ENCODE measurements at places on chromosomes 1 and 21.
A peak's percentile ranks its signal among the peaks of the same experiment; 100 is the strongest.

- DNase-seq: no peak
Observed at GRCh38 chr1:24472527-24473251, 29.9 kb upstream of the RCAN3 start.

- DNase-seq: no peak
Observed at GRCh38 chr1:159932296-159933285, 7.3 kb upstream of the TAGLN2 start.

DNA sequence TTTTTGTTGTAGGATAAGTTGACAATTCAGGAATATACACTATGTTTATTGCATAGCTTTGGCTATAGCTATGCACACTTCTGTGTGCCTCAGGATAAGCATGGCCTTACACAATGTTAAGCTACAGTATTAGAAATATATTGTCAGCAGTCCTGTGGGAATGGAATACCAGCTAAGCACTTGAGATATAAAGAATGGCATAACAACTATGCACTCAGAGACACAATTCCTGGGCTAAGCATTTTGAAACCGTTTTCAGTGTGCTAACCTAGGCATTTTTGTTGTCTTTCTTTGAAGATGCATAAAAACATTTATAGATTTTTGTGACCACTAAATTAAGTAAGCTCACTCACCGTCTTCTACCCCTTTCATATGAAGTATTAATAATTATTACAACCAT, 46.8 kb downstream of the TMPRSS15 start:
- DNase-seq: no peak

DNA sequence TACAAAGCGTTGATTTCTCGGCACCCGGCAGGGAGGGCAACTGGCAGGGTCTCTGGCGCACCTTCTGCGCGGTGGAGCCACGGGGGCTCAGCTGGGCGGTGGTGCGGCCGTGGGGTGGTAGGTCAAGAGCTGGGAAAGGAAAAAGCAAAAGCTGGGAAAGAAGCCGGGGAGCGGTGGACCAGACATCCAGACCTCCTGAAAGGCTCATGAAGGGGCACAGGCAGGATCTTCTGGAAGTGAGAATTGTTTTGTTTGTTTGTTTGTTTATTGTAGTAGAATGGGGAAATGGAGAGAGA, 7.2 kb upstream of the RNU1-1 start:
- no peak for DNase-seq

DNA sequence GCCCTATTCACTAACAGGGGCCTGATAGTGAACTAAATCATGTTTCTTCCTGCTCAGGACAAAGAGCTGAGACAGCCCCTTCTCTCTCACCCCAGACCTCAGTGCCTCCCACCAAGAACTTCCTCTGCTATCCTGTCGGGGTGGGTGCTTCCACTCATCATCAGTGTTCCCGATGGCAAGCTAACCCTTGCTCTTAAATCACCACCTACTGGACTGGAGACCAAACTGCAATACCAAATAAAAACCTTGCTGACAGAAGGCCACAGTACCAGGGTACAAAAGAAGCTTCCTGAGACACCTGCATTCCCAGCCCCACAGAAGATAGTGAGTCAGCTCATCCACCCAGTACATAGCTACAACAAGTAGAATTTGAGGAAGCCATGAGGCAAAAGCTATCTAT, 799.5 kb downstream of the LTN1 start:
- no peak for DNase-seq

DNA sequence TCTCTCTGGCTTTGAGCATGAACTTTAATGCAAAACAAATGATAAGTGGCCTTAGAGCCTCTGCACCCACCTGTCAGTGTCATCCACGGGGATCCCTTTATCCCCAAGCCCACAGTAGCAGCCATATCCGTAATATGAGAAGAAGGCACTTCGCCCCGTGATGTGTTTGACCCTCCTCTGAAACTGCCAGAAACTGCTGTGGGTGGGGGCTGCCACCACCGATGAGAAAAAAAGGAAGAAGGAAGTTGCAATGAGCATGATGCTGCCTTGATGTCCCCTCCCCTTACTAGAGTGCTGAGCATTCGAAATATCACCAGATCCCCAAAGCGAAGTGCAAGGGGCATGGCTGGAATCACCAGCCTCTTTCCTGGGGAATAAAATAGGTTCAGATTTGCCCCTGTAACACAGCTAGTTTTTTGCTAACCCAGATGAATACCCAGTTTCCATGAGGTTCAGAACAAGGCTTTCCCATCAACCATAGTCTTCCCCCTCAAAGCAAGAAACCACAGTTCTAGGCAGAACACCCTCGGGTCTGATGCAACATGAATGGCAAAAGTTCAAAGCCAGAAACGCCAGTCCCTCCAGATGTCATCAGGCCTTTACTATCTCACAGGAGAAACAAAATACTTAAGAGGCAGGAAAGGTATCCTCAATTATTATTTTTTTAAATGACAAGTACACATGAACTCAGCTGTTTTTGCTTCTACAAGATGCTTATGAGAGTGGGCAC, 10.8 kb upstream of the UBXN10 start:
- peak; percentile 27 for DNase-seq

DNA sequence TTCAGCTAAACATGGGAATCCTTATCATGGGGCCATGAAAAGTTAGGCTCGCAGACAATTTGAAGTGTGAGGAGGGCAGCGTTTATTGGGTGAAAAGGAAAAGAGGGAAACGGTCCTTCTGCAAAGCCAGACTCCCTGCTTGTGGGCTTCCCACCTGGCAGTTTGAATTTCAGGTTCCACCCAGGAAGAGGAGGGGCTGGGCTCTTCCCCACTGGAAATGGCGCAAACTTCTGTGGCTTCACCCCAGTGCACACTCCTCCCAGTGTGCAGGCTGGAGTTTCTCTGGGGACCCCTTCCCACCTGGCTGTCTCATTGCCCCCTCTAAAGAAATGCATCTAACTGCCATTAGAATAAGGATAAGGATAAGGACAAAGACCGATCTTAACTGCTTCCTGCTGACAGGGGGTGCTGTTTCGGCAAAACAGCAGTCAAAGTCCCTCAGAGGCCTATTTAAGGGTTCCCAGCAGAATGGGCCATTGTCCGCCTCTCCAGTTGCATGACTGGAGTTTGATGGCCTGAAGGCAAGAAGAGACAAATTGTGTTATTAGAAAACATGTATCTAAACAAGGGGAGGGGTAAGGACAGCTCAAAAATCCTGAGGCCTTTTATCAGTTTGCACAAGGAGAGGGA, 20.4 kb downstream of the AIM2 start:
- no peak for DNase-seq

DNA sequence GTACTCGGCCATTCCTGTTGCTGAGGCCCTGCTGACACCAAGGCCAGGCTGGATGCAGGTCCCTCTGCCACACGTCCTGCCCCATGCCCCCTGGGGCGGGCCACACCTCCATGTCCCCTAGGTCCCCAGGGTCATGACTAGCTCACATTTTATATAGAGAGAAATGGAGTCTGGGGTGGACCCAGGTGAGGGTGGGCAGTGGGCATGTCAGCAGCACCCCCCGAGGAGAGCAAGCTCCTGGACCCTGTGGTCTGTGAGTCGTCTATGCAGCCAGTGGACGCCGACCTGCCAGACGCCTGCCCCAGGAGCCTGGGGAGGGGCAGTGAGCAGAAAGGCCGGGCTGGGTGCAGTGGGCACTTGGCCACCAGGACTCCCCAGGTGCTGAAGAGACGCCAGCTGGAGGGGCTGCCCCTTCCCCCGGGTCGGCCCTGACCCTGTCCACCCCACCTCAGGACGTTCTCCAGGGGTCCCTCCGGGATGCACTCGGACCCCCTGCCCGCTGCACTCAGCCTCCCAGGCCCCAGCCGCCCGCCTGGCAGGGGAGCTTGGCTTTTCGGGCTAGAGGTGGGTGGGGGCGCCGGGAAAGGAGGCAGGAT, 15.9 kb downstream of the SAMD11 start:
- DNase-seq: no peak

- DNase-seq: no peak
Observed at GRCh38 chr1:243253926-243254232, 1.2 kb downstream of the CEP170 start.

DNA sequence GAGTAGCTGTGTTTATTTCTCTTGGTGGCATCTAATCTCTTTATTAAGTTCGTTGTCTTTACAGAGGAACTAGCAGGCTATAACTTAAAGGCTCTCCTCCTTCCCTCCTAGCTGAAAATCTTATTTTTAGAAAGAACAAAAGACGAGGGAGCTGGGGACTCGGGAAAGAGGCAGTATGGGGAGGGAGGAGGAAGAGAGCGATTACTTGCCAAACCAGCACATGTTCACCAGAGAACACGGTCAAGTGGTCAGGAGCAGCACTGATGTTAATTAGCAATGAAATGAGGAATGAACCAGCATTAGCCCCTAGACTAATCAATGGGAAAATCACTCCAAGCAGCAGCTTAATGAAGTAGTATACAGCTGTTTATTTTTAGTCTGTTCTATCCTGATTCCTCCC, 171.3 kb upstream of the ESRRG start:
- no peak for DNase-seq

GRCh38 chr1:51088474-51088873, 13.6 kb upstream of the C1orf185 start:
- no peak for DNase-seq

DNA sequence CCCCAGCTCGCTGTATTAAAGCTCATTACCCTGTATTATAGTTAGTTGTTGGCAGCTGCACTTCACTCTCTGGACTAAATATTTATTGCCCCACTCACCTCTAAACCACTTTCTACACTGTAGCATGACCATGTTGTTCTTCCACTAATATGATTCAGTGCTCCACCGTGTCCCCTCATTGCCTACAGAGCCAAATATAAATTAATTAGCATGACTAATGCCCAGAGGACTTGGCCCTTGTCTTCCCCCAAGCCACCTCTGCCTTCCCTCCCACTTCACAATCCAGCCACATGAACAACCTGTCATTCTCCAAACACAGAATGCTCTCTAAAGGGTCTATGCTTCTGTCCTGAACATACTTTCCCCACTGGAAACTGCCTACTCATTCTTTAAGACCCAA, 276.5 kb downstream of the PLPP3 start:
- peak; percentile 10 for DNase-seq

- no peak for DNase-seq
Observed at GRCh38 chr1:5576673-5577065, 415.6 kb downstream of the NPHP4 start.

DNA sequence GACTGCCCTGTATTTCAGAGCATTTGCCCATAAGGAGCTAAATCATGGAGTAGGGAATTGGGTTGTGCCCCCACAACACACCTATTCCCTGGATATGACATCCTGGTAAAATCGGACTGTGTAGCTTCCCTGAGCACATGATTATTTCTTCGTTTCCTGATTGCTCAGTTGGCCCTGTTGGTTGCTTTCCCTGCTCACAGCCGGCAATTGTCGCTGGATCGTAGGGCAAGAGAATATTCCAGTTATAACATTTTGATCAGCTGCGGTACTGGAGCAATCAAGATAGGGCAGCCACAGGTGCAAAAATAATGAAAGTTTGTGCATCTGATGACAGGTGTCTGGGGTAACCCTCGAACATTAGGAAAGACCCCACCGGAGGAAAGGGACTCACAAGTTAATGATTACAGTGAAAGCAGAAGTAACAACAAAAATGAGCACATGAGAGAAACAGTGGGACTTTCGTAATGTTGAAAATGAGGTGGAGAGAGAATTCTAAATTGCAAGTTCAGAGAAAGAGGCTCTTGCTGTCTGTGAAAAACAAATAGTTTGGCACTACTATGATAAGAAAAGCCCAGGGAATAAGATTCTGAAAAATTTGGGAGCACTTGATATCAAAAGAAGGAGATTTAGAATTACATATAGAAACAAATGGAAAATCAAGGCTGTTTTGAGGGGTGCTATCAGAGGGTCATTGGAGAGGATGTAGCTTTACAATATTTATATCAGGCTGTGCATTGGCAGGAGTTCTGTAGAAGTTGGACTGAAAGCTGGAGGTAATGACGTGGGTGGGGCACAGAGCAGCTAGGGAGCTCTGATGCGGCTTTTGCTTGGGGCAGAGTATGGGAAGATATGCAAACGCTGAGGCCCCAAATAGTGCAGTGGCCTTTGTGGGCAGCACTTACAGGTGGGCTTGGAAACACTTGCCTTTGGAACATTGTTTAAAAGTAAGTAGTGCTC, at the start of gene MAB21L3:
MAB21L3 (plus strand) TSS at position 833 of the 957 bp plus-strand sequence. CDS start 1,217 bp downstream, outside the sequence.
- no peak for DNase-seq

DNA sequence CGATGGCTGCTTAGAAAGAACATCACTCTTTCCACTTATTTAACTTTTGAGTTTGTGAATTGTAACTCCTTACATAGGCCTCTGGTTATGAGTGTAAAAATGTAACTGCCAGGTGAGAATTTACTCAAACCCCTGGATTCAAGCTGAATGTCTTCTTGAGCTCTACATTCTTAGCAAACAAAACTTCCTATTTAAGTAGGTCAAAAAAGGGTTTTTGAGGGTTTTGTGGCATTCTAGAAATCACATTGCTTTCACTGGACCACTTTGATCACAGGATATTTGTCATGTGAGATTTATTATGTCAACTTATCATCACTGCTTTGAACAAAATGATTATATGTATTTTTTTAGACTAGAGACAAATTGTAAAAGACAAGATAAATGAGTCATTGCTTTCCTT, 5.7 kb downstream of the IL23R start:
- no peak for DNase-seq

GRCh38 chr1:90831910-90832309, 114.8 kb upstream of the BARHL2 start:
- DNase-seq: no peak

GRCh38 chr21:39809936-39810335, 57.3 kb upstream of the PCP4 start:
- no peak for DNase-seq

DNA sequence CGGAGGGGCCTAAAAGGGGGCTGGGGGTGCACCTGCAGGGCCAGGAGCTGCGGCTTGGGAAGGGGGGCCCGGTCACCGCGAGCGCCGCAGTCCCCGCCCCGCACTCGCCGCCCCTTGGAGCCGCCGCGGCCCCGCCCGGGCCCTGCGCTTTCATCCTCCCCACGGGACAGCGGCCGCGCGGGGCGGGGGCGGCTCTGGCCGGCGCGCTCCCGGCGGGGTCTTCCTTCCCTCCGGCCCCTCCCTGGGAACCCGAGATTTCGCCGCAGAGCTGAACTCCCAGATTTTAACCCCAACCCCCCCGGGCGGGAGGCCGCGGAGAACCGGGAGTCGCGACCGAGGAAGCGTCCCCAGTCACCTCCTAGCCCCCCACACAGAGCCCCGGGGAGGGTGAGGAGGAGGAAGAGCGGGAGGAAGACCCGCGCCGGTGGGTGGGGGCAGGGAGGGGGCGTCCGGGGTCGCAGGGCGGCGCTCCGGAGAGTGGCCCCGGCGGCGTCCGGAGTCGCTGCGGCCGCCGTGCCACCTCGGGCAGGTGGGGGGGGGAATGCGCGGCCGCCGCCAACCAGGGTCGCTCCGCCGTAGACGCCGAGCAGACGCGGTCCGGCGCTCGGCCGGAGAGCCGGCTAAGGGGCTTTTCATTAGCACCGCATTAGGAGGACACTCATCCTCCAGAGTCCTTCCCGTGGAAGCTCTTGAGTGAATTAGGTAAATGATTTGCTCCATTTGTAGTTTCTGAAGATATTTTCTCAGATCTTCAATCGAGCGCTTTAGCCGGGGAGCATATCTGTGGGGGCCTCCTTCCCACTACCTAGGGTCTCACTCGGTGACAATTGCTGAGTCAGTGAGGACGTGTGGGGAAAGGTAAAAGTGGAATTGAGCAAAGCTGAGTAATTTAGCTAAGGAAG, 31.6 kb upstream of the NFIA start:
- DNase-seq: no peak

Data from AG08395 (cell line).